ENCODE measurements at places on chromosomes 2 and 18. TPM values are rescaled to one million over a fixed set of nuclear protein-coding genes. Genes with fewer than 3 reads are reported as not detected.
A peak's percentile ranks its signal among the peaks of the same experiment; 100 is the strongest.

GRCh38 chr2:233210843-233211547, 40.5 kb upstream of the ATG16L1 start:
- no peak for DNase-seq

ESPNL gene
- 0.18 TPM for total RNA-seq

- no peak for DNase-seq
Observed at GRCh38 chr2:218020281-218020680, 17.5 kb upstream of the TNS1 start.

DNA sequence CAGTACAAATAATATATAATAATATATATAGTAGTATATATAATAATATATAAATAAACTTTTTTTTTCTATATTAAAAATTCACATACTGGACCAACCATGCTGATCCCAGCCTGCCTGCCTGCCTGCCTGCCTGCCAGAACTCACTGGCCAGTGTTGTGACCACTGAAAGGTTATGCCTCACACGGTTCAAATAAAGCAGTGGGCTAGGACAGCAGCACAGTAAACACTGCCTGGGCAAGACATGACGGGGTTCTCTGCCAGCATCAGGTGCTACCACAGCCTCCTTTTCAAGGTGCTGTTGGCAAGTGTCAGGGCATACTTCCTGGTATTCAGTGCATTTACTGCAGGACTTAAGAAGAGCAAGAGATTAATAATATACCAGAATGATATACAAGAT, 67.6 kb downstream of the TRAPPC8 start:
- DNase-seq = no peak

POTEI gene
- total RNA-seq = not detected

DNA sequence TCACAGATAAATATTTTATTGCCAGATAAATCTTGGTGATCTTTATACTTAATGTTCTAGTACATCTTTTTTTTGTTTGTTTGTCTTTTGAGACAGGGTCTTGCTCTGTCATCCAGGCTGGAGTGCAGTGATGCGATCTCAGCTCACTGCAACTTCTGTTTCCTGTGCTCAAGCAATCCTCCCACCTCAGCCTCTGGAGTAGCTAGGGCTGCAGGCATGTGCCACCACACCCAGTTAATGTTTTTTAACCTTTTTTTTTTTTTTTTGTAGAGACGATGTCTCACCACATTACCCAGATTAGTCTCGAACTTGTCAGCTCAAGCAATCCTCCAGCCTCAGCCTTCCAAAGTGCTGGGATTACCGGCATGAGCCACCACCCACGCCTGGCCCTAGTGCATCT, 9.1 kb upstream of the C1GALT1C1L start:
- no peak for DNase-seq

GRCh38 chr18:13608791-13609532, 117.4 kb downstream of the FAM210A start:
- peak; percentile 65 for DNase-seq

GRCh38 chr2:205681401-205682238, 681 bp upstream of the NRP2 start:
- no peak for DNase-seq

All from activated CD4-positive, alpha-beta memory T cell treated with anti-CD3 and anti-CD28 coated beads, Interleukin-2, amount 10 ng/mL, durations not matched to agents 7 days and 5 days (primary cell).